ENCODE measurements at places on chromosomes 3 and 15.

GRCh38 chr3:45409921-45410320 lies 21.5 kb downstream of the LARS2 start:
- DNase-seq = no peak

DNA sequence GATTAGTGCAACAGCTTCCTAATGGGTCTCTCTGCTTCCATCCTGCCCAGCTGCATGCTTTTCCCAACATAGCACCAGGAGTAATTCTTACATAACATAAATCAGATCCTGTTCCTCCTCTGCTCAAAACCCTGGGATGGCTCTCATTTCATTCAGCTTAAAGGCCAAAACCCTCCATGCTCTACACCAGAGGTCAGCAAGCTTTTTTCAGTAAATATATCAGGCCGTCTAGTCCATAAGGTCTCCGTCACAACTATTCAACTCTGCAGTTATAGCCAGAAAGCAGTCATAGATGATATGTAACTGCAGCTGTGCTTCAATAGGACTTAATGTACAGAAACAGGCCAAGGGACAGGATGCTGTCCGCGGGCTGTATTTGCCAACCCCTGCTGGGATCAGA lies 202.8 kb upstream of the UBE2E2 start:
- no peak for DNase-seq

GRCh38 chr15:43199945-43200488 lies 14.8 kb downstream of the CCNDBP1 start:
- DNase-seq = no peak

DNA sequence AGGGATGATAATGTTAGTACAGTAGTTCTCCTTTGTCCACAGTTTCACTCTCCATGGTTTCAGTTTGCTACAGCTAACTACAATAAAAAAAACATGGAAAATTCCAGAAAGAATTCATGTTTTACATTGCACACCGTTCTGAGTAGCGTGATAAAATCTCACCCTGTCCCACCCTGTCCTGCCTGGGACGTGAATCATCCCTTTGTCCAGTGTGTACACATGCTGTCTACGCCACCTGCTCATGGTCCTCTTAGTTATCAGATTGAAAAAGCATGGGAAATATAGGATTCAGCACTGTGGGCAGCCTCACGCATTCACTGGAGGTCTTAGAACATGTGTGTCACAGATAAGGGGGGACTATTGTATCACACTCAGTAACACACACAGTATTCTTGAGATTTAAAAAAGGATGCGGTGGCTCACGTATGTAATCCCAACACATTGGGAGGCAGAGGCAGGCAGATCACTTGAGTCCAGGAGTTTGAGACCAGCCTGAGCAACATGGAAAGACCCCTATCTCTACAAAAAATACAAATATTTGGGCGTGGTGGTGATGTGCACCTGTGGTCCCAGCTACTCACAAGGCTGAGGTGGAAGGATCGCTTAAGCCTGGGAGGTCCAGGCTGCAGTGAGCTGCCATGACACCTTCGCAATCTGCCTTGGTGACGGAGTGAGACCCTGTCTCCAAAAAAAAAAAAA lies 8.7 kb upstream of the FLNB start:
- DNase-seq = no peak

- no peak for DNase-seq
Measured at GRCh38 chr3:22951910-22952309, 251.2 kb upstream of the UBE2E2 start.

DNA sequence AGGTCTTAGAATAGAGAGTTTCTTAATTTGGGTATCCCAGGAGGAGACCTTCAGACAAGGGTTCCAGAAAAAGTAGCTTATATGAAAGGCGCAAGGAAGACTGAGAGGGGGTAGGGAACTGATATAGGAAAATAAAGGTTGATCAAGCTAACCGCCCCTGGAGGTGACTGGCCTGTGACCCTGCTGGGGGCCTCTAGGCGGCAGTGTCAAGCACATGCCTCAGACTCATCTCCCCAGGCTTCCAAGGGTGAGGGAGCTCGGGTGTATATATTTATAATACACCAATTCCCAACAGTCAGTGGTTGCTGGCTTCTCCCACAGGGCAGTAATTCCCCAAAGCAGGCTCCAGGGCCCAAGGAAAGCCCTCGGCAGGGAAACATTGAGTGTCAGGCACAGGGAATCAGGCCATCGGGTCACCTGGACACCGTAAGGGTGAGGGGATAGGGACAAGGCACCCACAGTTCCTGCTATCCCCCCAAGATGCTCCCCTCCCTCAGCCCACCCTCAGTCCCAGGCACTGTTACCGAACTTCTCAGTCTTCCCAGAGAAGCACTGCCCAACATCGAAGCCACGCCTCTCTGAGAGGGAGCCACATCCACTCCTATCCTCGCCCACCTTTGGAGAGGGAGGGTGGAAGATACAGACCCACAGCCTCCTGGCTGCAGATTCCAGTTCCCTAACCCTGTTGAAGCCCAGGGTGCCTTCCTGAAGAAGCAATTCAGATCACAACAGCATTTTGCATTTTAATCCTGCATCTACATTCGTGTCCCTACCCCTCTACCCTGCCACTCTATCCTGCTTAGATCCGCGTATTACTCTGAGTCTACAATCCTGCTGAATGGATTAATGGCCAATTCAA lies 19.5 kb upstream of the CAV3 start:
- no peak for DNase-seq

GRCh38 chr3:192273001-192273696 lies 454.2 kb downstream of the FGF12 start:
- no peak for DNase-seq

DNA sequence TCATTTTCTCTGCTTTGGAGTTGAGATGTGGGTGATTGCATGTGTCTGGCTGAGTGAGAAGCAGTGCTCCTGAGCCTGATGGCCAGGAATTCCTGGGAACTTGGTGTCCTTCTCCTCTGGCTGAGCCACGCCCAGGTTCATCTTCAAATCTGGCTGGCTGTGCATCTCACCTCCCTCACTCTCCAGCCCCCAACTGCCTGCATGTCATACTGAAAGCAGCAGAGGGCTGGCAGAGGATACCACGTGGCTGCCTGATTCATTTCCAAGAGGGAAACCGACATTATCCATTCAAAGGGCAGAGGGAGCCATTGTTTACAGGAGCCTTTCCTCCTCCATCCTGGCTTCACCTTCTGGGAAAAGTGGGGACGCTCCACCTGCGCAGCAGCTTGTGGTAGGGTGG lies 57.4 kb downstream of the ABHD5 start:
- DNase-seq = no peak

GRCh38 chr3:40477666-40478065 lies 744 bp downstream of the ZNF619 start:
- no peak for DNase-seq

DNA sequence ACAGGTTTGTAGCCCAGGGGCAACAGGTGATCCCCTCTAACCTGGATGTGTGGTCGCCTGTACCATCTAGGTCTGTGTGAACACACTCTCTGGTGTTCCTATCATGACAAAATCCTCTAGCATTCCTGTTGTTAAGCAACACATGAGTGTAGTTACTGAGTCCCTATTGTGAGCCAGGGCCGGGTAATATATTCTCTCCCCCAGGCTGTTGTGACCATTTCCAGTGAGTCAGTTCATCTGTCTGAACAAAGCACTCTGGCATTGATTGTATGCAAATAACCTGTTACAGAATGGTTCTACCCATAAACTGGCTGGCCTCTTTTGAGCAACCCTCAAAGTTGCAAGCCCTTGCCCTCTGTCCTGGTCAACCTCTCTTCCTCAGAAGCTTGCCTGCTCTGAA lies 2.6 kb upstream of the FLNB start:
- peak; percentile 89 for DNase-seq

DNA sequence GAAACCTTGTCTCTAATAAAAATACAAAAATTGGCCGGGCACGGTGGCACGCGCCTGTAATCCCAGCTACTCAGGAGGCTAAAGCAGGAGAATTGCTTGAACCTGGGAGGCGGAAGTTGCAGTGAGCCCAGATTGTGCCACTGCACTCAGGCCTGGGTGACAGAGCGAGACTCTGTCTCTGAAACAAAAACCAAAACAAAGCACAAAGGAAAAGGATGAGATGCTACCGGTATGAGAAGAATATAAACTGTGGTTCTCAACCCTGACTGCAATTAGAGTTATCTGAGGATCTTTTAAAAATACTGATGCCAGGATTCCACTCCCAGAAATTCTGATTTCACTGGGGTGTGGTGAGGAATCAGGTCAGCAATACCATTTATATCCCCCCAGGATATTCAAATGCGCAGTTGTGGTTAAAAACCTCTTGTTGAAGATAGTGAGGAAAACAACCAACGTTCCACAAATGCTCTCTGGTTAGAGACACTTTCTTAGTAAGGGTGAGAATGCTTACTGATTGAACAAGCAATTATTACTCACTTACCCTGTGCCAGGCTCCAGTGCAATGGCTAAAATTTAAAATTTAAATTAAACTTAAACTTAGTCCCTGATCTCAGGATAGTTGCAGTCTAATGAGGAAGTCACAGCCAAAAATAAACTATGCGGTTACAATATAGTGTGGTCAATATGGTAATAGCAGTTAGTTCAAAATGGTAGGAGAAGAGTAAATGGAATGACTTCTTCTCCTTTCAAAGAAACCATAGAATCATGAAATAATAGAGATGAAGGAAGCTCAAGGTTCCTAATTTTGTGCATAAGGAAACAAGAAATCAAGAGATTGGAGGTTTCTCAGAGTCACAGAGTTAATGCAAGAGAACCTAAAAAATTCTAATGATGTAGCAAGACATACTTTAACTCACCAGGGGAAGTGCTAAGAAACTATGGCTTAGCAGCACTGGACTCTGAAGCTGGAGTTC lies 109.5 kb downstream of the SSR3 start:
- no peak for DNase-seq

- no peak for DNase-seq
Measured at GRCh38 chr15:77346245-77347036, 73.5 kb downstream of the PEAK1 start.

- DNase-seq = peak; percentile 98
Measured at GRCh38 chr3:171753025-171753472, 57.2 kb downstream of the PLD1 start.

DNA sequence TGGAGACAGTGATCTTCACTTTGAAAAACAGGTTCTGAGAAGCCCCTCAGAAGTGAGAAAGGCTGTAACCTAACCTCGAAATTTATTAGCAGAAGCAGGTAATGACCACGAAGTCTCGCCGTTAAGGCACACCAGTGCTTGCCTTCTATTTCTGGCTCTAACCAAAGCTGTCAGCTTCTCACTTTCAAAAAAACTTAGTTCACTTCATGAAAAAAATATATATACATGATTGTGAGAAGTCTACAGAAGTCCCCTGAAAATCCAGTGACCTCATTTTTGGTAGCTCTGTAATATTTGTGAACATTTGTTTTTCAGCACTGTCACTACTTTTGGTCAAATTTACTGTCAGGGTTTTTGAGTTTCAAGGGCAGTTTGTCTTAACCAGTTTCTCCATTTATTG lies 19.1 kb upstream of the AKAP13 start:
- no peak for DNase-seq

DNA sequence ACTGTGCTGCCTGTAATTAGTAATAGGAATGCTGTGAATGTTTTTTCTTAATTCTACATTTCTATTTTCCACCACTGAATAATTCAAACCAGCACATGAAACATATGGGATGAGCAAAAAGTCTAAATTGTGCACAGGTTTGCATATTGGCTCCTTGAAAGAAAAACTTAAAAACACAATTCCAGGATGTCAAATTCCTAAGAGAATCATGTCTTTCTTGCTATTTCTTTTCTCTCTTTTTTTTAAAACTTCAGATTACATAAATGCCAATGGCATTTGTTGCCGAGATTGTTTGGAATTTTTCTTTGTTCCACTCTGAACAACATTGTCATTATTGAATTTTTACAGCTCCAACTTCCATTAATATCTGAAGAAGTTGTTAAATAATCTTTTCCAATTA lies 60.8 kb downstream of the VGLL3 start:
- DNase-seq = no peak
